WTC11 (cell line): ENCODE measurements at places on chromosomes 6 and 20.

DNA sequence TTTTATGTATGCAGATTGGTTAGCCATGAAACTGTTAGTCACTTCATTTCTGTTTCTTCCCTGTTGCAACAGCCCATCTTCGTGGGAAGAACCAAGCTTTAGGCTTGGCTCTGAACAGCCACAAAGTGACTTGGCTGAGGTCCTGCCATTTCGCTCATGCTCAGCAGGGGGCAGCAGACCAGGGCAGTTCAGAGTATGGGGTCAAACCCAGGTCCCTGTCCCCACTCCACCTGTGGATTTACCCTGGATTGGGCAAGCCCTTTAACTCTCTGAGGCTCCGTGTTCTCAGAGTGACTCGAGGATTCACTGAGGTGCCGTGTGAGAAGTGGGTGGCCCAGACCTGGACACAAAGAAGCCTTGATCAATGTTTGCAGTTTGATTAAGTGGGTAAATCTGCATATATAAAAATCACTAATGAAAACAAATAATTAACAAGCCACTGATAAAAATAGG, 19.8 kb upstream of the MAP1LC3A start:
- peak; percentile 72 for DNase-seq

- DNase-seq: no peak
These were observed 67.5 kb upstream of the PBOV1 start for GRCh38 chr6:138285800-138286199.

GRCh38 chr20:17228624-17229061, 1.8 kb downstream of the PCSK2 start:
- peak; percentile 48 for DNase-seq

DNA sequence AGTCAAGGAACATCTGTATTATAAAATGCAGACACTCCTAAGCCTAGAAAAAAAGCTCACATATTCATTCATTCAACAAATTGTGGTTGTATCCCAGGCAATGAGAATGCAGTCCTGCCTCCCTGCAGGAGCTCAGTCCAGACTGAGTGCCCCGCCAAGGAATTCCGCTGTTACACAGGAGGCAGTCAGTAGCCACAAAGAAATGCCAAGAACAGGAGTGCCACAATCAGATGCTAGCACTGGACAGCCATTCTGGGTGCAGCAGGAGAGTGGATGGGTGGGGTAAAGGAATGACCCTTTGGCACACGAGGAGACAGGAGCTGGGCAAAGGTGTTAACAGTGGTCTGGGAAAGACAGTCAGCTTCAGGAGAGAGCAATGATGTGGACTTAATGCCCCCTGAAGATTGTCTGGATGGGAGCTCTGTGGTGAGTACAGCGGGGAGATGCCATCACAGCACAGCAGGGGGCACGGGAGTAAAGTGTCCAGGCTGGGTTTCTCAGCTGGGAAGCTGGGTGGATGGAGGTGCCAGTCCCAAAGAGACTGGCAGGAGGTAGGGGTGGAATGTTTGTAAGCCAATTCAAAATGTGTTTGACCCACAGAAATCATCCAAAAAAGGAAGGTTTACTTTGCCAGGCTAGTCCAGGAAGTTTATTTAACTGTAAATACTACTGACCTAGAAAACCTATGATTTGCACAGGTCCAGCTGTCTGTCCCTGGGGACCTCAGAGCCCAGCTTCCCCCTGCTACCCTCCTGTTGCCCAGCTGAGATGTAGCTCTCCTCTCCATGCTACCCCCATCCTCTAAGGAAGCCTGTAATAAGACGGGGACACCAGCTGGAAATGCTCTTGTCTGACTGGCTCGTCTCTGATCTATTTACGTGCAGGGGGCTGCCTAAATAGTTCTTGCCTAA, 84.1 kb downstream of the SLC23A2 start:
- DNase-seq: no peak

- DNase-seq: no peak
These were observed 391.0 kb upstream of the SOX4 start for GRCh38 chr6:21202521-21202920.

DNA sequence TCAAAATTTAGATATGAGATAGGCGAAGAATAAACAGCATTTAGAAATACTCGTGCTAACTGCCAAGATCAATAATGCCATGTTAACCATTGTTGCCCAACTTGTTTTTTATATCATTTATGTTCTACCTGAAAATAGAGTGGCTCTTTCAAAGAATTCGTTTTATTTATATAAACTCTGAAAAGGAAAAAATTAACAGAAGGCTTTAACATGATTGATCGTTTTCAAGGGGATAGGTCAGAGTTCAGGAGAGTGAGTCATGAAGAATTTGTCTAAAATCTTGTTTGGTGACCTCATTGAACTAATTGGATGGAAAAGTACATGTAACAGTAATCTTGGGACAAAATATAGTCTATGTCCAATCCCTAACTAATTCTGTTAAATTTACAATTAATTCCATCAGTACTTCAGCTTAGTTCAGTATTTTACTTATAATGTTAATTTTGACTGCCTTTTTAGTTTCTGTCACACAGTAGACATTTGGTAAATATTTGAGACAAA, 11.1 kb upstream of the ELOVL2 start:
- DNase-seq: no peak

DNA sequence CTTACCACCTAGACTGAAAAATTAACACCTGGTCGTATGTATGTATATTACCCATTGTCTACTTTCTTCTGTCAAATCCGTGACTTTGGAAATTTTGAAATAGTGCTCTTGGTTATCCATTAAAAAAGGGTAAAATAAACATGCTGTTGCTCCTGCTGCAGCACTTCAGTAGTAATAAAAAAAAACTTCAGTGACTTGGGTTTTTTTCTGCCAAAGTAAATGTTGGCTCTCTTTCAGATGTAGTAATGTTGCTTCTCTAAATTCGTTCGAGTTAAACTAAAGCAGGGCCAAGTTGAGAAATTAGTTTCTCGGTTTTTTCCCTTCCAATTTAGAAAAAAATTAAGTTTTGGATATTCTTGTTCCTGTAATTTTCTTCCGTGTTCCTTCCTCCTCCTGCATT, 34.2 kb downstream of the JARID2 start:
- no peak for DNase-seq

DNA sequence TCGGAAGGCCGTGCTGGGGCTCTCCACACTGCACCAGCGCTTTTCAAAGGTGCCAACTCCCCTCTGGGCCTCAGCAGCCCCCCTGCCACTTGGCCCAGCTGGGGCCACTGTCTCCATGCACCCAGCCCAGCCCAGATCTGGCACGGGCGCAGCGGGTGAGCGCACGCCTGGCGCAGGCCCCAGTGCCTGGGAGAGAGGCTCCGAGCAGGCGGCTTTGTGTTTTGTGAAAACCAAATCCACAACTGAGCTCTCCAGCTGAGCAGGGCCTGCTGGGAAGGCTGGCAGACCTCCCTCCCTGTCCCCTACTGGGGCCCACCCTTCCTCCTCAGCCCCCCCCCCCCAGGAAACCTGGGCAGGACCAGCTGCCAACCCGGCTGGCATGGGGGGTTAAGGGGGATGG, 17.0 kb downstream of the MDGA1 start:
- no peak for DNase-seq

- no peak for DNase-seq
These were observed 149.9 kb downstream of the MMS22L start for GRCh38 chr6:97133067-97133466.
